ENCODE measurements at places on chromosomes 1 and 21. TPM values are rescaled to one million over a fixed set of nuclear protein-coding genes. Genes with fewer than 3 reads are reported as not detected.

Gene FLG2
- not detected for total RNA-seq

Gene RNF19B
- total RNA-seq, result 23.4 TPM

Gene TP73
- 2.2 TPM for total RNA-seq

Gene CD101
- total RNA-seq, result 0.10 TPM

Gene GPR89B
- 34.8 TPM for total RNA-seq

Gene LCE1E
- total RNA-seq, result not detected

- no peak for DNase-seq
Observed at GRCh38 chr1:41741244-41741643, 177.5 kb downstream of the HIVEP3 start.

- DNase-seq, result no peak
Observed at GRCh38 chr1:244945109-244945671, 80.8 kb upstream of the HNRNPU start.

DNA sequence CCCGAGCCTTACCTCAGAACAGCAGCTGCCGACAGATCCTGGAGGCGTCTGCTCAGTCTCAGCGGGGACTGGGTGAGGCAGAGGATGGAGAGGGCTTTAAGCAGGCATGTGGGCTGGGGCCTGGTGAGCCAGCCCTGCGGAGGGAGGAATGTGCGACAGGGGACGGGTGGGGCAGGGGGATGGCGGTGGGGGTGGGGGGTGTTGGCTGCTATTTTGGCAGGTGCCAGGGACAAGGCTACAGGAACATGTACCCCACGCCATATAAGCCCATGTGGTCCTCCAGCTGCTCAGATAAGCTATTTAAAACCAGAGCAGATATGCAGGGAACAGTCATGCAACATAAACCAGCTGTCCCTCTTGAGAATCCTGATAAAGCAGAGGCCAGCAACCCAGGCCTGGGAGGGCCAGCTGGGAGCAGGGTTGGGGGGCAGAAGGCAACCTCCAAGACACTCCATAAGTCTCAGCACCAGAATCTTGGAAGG, at the start of gene TNNT2:
Gene TNNT2, minus strand, starts transcription at position 70 of the 482 bp plus-strand sequence. CDS start 4,426 bp downstream, outside the sequence.
- peak; percentile 98 for DNase-seq

GRCh38 chr1:117812869-117813511, 116.4 kb downstream of the GDAP2 start:
- no peak for DNase-seq

GRCh38 chr1:60797351-60797750, 285.0 kb upstream of the NFIA start:
- no peak for DNase-seq

GRCh38 chr1:64790832-64791487, 46.1 kb downstream of the RAVER2 start:
- DNase-seq, result no peak

- DNase-seq, result no peak
Observed at GRCh38 chr1:171113382-171113781, 22.7 kb downstream of the FMO3 start.

DNA sequence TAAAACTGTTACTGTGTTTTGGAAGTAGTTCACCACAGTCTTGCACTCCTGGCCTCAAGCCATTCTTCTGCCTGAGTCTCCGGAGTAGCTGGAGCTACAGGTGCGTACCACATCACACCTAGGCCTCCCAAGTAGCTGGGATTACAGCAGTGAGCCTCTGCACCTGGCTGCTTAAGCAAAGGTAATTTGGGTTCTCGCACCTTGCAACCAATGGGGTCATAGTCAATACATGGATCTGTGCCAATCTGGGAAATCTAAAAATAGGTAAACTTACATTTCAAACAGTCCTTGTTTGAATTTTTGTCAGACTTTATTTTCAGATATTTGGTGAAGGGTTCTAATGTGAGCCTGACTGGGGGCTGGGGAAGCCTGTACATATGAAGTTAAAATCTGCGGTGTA, 466.5 kb downstream of the PCP4 start:
- no peak for DNase-seq
